ENCODE measurements at places on chromosomes 12 and 14. TPM values are rescaled to one million over a fixed set of nuclear protein-coding genes. Genes with fewer than 3 reads are reported as not detected.

DNA sequence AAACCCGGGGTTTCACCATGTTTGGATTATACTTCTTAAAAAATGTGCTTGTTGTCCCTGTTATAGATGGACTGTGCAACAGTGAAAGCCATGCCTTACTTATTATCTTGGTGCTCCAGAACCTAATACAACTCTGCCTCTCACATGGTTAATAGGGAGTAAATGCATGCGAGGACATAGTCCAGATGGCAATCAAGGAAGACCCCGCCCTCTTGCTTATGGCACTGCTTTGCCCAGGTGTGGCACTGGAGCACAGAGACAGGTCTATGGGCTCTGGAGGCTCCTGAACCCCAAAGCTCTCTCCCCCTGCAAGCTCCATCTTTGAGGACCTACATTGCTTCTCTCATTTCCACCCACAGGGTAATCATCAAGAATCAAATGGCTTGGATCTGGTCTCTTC, 162.1 kb upstream of the NTF3 start:
- DNase-seq: no peak

Gene NEMP1
- 10.7 TPM for total RNA-seq

- DNase-seq: no peak
Measured at GRCh38 chr12:15932971-15933370, 21.8 kb downstream of the DERA start.

GRCh38 chr14:32694795-32695449, 243.8 kb upstream of the NPAS3 start:
- DNase-seq: no peak

DNA sequence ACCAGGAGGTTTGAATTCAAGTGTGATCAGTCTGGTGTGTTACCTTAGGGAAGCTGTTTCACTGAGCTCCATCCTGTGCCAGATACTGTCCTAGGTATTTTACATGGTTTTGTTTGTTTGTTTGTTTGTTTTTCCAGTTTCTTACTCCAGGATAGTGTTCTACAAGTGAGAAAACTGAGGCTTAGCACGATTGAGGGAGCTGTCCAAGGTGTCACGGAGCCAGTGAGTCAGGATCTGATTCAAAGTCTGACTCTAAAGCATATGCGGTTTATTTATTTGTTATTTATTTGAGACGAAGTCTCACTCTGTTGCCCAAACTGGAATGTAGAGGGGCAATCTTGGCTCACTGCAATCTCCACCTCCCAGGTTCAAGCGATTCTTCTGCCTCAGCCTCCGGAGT, 79.7 kb upstream of the GNG2 start:
- DNase-seq: peak; percentile 43

Gene TMEM119
- under 0.01 TPM for total RNA-seq

Gene HOXC13
- not detected for total RNA-seq

Gene GYS2
- total RNA-seq: not detected

- no peak for DNase-seq
Measured at GRCh38 chr14:24274101-24274543, 2.7 kb upstream of the RABGGTA start.

DNA sequence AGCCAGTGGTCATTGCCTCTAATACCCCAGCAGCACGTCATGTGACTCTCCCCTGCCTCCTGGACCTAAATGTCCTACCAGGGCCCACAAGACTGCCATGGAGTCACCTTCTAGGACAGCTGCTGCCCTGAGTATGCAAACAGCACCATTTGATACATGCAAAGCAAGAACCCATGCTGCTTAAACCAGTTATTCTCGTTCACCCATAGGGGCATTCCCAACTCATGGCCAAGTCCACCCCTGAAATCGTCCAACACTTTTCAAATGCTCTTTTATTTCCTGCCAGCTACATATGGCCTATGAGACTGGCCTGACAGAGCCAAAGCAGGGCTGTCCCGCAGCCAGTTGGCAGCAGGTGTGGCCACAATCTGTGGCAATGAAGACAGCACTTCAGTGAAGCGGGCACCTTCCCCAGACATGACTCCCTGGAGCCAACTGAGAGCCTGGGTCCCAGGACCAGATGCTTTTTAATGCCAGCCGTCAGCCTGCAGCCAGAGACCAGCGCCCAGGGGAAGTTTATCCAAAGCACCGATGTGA, 99.9 kb downstream of the BCAT1 start:
- DNase-seq: no peak

- no peak for DNase-seq
Measured at GRCh38 chr14:96243785-96244184, 12.2 kb upstream of the BDKRB1 start.

All from dermis blood vessel endothelial cell (primary cell).